NCI-H1417 (cell line): ENCODE measurements at places on chromosomes 1 and 21.

DNA sequence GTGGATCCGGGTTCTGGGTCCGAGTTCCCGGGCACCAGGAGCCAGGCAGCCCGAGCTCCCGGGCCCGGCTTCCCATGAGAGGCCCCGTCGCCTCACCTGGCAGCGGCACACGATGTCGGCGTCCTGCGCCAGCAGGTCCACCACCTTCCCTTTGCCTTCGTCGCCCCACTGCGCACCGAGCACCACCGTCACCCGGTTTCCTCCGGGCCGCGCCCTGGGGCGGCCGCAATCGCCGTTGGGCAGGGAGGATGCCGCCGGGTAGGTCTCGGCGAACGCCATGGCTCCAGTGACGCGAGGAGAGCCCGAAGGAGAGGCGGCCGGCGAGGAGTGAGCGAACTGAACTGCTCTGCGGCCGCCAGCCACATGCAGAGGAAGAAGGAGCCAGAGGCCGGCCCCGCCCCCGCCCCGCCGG, at the start of gene ADSS2:
TSS of gene ADSS2 (minus strand) at position 371 of the 412 bp plus-strand sequence. CDS start at position 279, 92 bp downstream.
- DNase-seq = no peak

GRCh38 chr1:218995091-218995665, 178.5 kb upstream of the LYPLAL1 start:
- no peak for DNase-seq

GRCh38 chr1:179817789-179818188, 59.8 kb downstream of the TOR1AIP2 start:
- DNase-seq = no peak

- no peak for DNase-seq
Measured at GRCh38 chr1:59674595-59674994, 140.2 kb upstream of the HOOK1 start.

DNA sequence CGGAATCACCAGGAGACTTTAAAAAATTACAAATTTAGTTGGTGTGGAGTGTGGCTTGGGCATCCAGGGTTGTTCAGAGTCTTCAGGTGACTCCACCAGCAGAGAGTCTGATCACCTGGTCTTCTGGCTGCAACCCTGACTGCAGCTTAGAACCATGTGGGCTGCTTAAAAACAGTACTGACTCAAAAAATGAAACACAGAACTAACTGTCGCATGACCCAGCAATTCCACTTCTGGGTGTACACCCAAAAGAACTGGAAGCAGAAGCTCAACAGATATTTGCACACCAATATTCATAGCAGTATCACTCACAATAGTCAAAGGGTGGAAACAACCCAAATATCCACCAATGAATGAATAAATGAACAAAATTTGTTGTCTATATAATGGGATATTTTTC, 17.3 kb downstream of the TLR5 start:
- DNase-seq = no peak

- DNase-seq = no peak
Measured at GRCh38 chr1:197140121-197140520, 6.3 kb downstream of the ASPM start.

DNA sequence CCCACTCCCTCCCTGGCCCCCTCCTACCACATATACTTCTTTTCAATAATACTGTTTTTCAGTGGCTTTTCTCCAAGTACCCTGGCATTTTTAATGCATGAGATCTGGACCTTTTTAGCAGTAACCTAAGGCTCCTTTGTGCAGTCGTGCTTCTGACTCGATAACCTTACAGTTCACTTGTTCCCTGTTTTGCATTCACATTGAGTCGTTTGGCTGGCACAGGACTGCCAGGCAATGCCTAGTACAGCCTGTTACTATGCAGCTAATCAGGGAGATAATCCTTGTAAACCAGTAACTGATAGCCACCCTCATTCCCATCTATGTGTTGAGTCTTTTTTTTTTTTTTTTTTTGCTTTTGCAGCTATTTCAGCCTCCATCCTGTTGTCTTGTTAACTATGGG, 3.7 kb downstream of the ATP1B1 start:
- no peak for DNase-seq

DNA sequence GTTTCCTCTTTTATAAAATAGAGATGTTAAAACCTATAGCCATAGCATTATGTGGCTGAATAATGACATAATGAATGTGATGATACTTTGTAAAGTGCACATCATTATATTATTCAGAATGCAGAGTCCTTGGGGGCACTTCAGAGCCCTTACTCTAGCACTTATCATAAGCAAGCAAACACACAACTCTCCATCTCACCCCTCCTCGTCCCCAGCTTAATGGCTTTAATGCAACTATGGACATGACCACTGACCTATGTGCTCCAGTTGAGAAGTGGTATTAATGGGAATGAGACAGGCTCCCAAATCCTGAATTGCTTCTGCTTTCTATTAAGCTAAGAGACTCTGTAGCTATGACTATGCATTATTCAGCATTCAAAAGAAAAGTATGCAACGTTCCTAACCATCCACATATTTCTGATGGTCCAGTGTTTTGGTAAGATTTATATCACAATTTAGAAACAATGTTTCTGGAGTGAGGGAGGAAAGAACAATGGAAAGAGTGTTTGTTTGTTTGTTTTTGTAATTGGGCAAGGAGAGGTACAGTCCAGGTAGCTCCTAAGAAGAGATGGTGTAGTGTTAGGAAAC, 194.0 kb upstream of the PLXNA2 start:
- no peak for DNase-seq

DNA sequence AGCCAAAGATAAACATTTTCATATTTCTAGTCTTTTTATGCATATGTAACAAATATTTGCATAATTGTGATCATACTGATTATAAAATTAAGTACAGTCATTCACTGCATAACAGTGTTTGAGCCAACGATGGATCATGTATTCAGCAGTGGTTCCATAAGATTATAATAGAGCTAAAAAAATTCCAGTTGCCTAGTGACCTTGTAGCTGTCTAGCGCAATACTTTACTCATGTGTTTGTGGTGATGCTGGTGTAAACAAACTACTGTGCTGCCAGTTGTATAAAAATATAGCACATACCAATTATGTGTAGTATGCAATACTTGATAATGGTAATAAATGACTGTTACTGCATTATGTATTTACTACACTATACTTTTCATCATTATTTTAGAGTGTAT, 2.1 kb upstream of the S100A10 start:
- no peak for DNase-seq

DNA sequence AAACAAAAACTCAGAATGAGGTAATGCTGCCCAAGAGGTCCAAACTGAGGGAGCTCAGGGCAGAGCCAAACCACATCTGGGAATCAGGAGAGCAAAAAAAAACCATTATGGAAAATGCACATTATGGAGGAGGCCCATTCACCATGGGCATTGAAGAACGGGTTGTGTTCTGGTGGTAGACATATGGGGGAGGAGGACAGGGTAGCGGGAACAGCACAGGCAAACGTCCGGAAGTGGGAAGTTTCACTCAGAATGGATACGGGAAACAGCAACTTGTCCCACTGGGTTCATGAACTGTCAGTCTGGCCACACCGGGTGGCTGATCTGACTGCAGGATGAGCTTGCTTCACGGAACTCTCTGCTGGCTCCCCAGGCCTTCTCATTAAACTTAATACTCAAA, 139.7 kb downstream of the RRAGC start:
- no peak for DNase-seq

DNA sequence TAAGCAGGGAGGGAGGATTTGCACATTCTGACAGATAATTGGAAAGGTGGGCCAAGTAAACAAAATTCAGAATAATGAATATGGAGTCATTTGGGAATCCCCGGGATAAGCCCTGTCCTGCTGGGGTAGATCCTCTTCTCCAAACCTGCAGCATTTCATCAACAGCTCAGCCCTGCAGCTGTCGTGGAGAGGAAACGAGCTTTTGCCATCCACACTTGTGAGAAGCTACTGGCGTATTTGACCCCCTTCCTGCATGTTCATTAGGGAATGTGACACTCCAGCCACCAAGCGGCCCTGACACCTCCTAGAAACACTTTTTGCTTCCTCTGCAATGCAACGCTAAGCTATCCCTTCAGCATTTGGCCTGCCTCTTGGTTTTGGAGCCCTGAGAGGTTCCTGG, 8.0 kb upstream of the LEFTY2 start:
- no peak for DNase-seq

- no peak for DNase-seq
Measured at GRCh38 chr1:38451541-38451993, 405.0 kb upstream of the POU3F1 start.

DNA sequence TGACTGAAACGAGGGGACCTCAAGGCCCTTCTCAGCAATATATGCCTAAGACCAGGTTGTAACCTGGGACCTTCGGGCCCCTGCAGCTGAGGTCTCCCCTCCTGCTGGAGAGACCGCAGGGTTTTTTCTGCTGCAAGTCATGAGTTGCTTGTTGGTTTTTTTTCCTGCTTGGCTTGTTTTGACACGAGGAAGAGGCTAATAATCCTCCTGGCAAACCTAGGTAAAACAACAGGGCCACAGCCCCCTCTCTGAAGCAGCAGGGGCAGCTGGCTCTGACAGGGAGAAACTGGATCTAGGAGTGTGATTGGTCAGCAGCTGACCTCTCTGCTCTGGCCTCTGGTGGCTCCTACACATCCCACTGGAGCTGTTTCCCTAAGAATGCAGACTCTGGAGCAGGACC, 69.0 kb downstream of the CD34 start:
- DNase-seq = no peak

DNA sequence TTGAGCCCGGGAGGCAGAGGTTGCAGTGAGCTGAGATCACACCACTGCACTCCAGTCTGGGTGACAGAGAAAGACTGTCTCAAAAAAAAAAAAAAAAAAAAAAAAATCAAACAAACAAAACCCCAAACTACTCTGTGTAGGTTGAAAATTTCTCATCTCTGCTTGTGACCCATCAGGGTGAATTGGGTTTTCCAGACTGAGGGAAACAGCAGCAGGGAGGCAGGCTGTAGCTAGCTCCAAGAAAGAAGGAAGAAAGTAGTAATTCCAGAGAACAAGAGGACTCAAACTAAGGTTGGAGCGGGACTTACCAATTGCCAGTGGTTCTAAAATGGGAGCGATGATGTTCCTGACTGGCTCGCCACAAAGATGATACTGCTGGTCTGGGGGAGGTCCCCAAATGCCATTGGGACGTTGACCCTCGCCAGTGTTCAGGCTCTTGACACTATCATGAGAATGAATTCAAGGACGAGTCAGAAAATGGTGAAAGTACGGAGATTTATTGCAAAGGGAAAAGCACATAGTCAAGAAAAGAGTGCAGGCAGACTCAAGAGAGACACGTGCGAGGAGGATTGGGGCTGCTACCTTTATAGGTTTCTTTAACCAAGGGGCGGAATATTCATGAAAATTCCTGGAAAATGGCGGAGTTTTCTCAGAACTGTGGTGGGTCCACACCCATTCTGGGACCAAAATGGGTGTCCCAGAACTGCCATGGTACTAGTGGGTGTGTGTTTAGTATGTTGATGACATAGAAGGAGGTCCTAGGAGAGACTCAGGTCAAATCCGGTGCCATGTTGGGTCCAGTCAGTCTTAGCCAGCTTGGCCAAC, 13.4 kb downstream of the AADACL4 start:
- DNase-seq = no peak

DNA sequence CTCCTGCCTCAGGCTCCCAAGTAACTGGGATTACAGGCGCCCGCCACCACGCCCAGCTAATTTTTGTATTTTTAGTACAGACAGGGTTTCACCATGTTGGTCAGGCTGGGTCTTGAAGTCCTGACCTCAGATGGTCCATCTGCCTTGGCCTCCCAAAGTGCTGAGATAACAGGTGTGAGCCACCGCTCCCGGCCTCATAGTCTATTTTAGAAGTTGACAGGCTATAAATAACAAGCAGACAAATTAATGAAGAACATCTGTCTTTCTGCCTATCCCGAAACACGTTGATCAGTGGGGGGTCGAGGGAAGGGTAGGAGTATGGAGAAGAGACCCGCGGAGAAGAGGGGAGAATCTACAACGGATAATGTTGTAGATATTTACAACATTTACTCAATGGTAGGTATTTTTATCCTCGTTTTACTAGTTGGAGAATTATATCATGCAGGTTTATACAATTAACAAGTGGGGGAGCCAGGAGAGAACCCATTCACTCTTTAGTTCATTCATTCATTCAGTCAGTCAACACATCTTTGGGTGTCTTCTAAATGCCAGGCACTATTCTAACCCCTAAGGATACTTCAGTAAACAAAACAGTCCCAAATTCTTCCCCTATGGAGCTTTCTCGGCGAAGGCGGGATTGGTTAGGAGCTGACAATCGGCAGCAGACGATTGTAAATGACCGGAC, 497 bp upstream of the IFNAR2 start:
- peak; percentile 84 for DNase-seq

- DNase-seq = no peak
Measured at GRCh38 chr21:34864370-34865149, 184.5 kb downstream of the RUNX1 start.

DNA sequence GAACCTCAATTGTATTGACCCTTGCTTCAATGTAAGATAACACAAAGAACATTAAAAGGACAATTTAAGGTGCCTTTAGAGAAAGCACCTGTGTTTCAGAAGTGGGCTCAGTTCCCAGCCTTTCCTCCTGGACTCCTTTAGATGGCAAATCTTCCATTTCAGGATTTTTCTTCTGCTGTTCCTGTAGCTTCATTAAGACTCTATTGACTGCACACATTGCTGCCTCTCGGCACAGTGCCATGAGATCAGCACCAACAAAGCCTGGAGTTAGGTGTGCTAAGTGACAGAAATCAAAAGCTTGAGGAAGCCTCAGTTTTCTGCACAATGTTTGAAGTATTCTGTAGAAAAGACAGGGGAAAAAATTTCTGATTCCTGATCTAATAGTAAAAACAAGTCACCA, 40.6 kb downstream of the NVL start:
- no peak for DNase-seq

DNA sequence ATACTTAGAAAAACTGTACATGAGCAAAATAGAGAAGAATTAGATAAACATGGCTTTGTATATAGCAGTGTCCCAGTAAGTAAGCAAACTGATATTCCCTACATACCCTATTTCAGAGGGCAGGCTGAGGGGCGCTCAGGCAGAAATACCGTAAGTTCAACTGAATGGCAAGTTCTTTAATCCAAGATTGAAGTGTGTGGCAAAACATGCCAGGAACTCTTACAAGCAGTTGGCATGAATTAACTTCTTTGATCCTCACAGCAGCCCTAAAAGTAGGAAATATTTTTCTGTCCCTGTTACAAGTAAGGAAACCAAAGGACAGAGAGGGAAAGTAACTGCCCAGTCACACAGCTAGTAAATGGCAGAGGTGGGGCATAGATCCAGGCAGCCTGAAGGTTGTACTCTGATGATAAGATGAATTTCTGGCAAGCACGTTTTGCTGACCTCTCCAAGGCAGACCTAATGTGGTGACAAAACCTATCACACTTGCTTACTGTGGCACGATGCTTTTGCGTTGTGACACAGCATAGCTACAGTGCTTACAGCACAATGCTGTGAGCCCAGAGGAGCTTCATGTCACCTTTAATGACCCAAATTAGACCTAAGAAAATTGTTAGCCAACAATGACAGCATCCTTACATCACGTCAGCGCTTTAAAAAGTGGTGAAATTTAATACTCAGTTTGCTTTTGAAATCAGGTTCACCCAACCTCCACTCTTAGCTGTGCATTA, 35.0 kb upstream of the THEM4 start:
- peak; percentile 29 for DNase-seq
